Stimulated activated CD4-positive, alpha-beta T cell treated with anti-CD3 and anti-CD28 coated beads, Interleukin-4, amount 100 ng/mL, for 4 hours (primary cell): ENCODE measurements at places on chromosomes 16 and 17.

GRCh38 chr16:70695331-70696070 is 9.6 kb upstream of the MTSS2 start:
- DNase-seq, result no peak

DNA sequence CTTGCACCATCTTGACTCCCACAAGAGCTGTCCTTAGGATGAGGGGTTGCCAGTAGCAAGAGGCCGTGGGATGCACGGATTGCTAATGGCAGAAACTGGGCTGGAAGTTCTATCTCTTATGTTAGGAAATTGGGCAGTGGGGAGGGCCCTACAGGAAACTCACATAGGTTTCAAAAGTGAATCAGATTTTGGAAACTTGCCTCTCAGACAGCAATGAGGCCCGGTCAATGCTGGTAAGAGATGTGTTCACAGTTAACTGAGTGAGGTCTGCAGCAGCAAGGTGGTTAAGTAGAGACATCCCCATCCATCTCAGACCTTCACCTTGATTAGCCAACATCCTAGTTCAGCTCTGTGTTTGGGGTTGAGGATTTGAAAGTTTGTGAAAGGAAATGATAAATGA is 164.7 kb downstream of the ABCA8 start:
- DNase-seq, result no peak

GRCh38 chr17:12813664-12814063 is 24.4 kb downstream of the ARHGAP44 start:
- DNase-seq, result no peak

DNA sequence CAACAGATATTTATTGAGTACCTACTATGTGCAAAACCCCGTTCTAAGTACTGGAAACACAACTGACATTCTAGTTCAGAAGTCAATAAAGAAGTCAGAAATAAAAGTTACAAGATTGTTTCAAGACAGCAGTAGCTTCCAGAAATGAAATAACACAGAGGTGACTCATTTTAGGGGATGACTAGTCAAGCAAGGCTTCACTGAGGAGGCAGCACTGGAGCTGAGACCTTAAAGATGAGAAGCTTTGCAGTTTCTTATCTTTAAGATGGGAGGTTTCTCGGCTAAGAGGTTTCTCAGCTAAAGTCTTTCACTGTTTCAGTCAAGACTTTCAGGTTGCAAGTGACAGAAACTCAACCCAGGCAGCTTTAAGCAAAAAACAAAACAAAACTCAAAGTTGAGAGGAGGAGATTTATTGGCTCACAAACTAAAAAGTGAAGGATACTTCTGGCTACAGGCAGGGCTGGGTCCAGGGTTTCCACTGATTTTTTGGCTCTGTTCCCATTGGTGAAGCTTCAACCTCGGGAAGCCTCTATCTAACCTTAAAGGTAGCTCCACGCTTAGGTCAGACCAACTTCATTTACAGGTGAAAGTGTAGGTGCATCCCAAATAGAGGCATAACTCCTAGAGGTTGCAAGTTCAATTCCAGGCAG is 7.4 kb upstream of the MMP2 start:
- DNase-seq, result no peak

GRCh38 chr17:65261682-65262636 is 124.8 kb downstream of the RGS9 start:
- DNase-seq, result no peak

- DNase-seq, result no peak
Measured at GRCh38 chr17:15657868-15658267, 26.2 kb downstream of the TRIM16 start.

- DNase-seq, result no peak
Measured at GRCh38 chr16:3022684-3023414, 893 bp downstream of the HCFC1R1 start.

GRCh38 chr16:66079671-66080334 is 286.7 kb upstream of the CDH5 start:
- DNase-seq, result no peak

GRCh38 chr17:9968008-9968407 is 62.9 kb upstream of the RCVRN start:
- DNase-seq, result no peak

GRCh38 chr17:29138971-29139691 is 41.1 kb downstream of the MYO18A start:
- no peak for DNase-seq

DNA sequence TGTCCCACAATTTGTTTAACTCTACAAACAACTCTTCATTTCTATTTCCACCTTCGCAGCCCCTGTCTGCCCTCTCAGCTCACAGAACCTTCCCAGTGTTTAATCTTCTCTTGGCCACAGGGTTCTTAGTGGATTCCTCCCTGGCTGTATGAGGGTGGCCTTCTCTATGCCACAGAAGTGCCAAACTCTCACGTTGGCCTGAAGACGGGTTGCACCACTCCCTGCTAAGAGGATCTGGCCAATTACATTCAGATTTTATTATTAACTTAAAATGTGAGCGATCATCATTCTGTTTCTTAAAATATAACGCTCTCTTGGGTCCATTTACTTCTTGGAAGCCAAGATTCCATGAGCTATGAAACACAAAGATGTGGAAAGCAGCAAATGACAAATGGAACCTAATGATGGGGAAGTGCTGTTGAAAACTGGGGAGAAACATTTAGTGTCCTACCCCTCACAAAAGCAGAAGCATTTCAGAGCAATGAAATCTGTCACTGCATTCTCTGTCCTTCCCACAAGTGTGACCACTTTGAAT is 91.3 kb upstream of the NOG start:
- DNase-seq, result no peak

GRCh38 chr17:76701471-76701967 is 9.2 kb downstream of the MXRA7 start:
- DNase-seq, result no peak
